ENCODE measurements at places on chromosomes 5 and 9. TPM values are rescaled to one million over a fixed set of nuclear protein-coding genes. Genes with fewer than 3 reads are reported as not detected.

Gene GM2A
- 25.1 TPM for total RNA-seq

Gene LOX
- total RNA-seq = 87.9 TPM

Gene ZDHHC11B
- not detected for total RNA-seq

Gene EIF4EBP3
- total RNA-seq = 3.5 TPM

Gene TRUB2
- total RNA-seq = 23.9 TPM

Gene FOXD4
- total RNA-seq = not detected

Gene SLC6A3
- not detected for total RNA-seq

Gene FCHSD1
- 23.6 TPM for total RNA-seq

Gene TMEM215
- total RNA-seq = not detected

Gene OTP
- not detected for total RNA-seq

Gene EPB41L4B
- total RNA-seq = 0.29 TPM

Gene OR1J2
- total RNA-seq = not detected

Gene GABBR2
- 5.5 TPM for total RNA-seq

Gene STPG3
- total RNA-seq = not detected

Gene NR3C1
- 17.9 TPM for total RNA-seq

Gene FAT2
- total RNA-seq = not detected

Gene RXRA
- total RNA-seq = 17.7 TPM

Gene UNC13B
- 15.8 TPM for total RNA-seq

Gene SPARC
- total RNA-seq = 1,842 TPM

Gene SPINK13
- total RNA-seq = not detected

Gene CYSTM1
- total RNA-seq = 24.3 TPM

Gene HDAC3
- 67.2 TPM for total RNA-seq

Gene GPR21
- total RNA-seq = not detected

Gene FBXL7
- 7.3 TPM for total RNA-seq

Gene SEMA5A
- 5.8 TPM for total RNA-seq

Gene PDE6A
- total RNA-seq = not detected

Gene PCDHGA1
- not detected for total RNA-seq

Gene SLC25A2
- under 0.01 TPM for total RNA-seq

Gene IFNE
- total RNA-seq = not detected

Gene ZCCHC9
- 25.4 TPM for total RNA-seq

Gene SLC45A2
- total RNA-seq = not detected

Data from myometrial cell (primary cell).